CD4-positive, alpha-beta T cell treated with Interleukin-4 for 4 hours (primary cell): ENCODE measurements at places on chromosomes 7 and 10.

DNA sequence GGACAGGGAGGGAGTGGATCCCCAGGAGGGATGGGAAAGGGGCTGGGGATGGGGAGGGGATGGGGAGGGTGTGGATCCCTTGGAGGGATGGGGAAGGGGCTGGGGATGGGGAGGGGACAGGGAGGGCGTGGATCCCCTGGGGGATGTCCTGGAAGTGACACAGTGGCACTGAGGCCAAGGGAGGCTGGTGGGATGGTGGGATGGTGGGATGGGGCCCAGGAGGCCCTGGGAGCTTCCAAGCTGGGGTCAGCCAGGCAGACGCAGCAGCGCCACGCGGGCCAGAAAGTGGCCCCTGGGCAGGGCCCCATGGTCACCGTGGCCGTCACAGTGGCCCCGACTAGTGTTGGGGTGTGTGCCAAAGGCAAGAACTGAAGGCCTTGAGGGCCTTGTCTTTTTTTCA, 67.8 kb downstream of the INPP5A start:
- DNase-seq, result no peak

GRCh38 chr10:104824380-104825006, 183.4 kb downstream of the SORCS3 start:
- DNase-seq, result no peak

DNA sequence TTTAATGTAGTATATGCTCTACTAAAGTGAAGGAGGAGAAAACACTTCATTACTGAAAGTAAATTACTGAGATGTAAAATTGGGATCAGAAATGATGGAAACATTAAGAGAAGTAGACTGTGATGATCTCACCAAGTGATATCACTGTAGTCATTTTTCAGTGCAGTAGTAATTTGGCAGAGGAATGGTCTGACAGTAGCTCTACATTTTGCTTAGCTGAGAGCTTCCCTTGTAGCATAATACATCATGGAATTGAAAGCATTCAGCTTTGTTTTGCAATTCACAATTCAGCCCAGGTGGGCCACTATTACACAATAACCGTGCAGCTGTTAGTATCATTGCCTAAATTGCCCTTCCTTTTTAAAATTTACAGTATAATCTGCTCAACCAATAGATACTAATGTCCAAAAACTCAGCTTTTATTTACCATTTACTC, 19.4 kb upstream of the CABCOCO1 start:
- DNase-seq, result no peak

- DNase-seq, result no peak
Measured at GRCh38 chr7:82700741-82701140, 257.2 kb upstream of the CACNA2D1 start.

- peak; percentile 19 for DNase-seq
Measured at GRCh38 chr10:35335133-35336083, 901 bp upstream of the CCNY start.

GRCh38 chr7:102425639-102426267, 7.6 kb upstream of the ORAI2 start:
- DNase-seq, result peak; percentile 90

DNA sequence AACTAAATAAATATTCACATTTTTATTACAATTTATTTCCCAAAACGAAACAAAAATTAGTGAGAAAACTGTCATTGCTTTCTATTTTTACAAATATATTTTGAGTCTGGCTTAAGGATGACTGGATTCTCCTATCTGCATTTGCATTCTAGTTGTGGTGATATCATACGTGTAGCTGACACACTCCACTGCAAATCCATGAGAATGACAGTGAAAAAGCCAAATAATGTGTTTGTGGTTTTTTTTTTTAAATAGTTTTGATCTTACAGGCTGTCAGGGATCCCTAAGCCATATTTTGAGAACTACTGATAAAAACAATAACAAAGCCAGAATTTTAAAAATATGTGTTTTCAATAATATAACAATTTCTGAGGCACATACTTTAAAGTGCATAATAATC, 5.8 kb upstream of the STAMBPL1 start:
- no peak for DNase-seq

DNA sequence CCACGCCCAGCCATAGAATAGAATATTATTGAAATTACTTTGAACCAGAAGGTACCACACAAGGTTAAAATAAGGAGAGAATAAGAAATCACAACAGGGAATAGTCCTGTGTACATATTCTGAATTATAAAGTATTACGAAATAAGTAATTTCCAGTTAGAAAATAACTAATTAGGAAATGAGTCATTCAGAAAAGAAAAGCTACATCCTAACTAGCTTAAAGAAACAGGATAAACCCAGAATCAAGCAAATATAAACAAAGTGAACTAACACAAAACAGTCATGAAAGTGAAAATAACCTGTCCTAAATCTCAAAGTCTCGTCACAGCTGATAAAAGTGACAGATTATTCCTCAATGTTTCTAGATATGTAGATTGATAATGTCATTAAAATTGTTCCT, 74.8 kb upstream of the NEBL start:
- DNase-seq, result no peak

- DNase-seq, result no peak
Measured at GRCh38 chr7:97346349-97346748, 228.9 kb downstream of the SDHAF3 start.

GRCh38 chr7:89687211-89687610, 467.1 kb upstream of the STEAP1 start:
- DNase-seq, result no peak

DNA sequence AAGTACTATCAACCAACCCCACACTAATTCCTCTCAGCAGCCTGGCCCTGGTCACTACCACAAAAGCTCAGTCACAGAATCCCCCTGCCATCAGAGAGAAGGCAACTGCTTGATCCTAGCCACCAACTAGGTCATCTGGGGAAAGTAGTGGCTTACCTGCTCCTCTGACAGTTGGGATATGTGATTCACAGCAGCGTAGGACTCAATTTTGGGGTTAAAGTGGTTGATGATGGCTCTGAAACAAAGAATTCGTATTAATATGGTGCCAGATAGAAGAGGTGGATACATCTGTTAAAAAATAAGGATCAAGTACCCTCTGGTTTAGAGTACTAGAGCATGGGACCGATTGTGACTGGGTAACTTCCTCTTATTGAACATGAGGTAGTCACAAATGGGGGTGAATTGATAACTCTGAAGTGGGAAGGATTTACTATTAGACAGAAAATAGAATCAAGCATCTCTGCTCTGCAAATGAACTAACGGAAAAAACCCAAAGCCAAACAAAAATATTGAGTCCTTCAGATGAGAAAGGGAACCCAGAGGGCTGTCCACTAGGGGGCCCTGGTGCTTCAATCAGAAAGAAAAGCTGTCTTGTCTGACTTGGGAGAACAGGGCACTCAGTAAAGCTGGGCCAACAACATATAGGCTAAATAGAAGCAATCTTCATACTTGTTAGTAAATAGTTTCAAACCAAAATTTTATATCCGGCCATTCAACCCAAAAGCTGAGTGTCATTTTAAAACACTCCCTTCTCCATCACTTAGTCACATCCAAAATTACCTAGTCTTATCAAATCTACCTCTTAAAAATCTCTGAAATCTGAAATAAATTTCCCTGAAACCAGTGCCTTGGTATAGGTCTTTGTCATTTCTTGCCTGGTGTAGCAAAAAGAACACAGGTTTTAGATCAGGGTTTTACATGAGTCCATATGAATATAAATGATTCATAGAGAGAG, 45.9 kb upstream of the KCNIP2 start:
- DNase-seq, result peak; percentile 64

GRCh38 chr10:71436268-71437125, 39.8 kb downstream of the CDH23 start:
- no peak for DNase-seq

DNA sequence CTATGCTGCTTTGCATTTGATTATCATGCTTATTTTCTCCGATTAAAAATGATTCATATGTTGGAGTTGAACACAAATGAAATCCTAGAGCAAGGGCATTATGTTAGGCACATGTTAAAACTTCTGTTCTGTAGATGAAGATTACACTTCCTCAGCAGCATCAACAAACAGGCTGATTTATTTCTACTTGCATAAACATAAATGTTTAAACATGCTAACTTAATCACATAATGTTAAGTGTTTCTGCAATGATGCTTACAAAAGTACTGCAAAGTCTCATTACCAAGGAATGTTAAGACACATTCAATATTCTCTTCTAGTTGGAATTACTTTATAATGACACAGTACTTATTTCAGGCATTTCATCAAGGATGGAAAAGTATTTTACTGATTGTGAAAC, 770.8 kb downstream of the ANKRD7 start:
- no peak for DNase-seq

DNA sequence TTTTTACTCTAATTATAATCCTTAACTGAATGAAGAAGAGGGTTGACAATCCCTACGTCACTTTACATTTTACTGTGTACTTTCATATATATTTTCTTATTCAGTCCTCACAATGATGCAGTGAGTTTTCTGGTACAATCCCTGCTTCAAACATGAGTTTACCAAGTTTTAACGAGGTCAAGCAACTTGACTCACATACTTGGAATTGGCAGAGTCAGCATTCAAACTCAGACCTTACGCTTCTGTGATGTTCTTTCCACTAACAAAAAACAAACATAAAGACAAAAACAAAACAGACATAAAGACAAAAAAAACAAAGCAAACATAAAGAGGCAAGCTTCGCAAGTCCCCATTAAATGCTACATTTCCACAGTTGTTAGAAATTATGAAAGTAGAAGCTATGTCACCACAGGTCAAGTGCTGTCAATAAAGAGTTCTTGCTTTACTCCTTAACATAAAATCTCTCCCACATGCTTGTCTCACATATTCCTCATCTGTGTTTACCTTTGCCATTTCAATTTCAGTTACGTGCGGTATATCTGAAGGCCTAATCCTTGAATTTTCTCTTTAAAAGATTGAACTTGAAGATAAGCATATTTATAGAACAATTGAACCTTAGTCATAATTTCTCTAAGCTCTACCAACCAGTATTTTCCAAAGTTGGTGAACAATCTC, 217.3 kb downstream of the CELF2 start:
- no peak for DNase-seq

- no peak for DNase-seq
Measured at GRCh38 chr7:26657206-26657641, 207.2 kb downstream of the SKAP2 start.

DNA sequence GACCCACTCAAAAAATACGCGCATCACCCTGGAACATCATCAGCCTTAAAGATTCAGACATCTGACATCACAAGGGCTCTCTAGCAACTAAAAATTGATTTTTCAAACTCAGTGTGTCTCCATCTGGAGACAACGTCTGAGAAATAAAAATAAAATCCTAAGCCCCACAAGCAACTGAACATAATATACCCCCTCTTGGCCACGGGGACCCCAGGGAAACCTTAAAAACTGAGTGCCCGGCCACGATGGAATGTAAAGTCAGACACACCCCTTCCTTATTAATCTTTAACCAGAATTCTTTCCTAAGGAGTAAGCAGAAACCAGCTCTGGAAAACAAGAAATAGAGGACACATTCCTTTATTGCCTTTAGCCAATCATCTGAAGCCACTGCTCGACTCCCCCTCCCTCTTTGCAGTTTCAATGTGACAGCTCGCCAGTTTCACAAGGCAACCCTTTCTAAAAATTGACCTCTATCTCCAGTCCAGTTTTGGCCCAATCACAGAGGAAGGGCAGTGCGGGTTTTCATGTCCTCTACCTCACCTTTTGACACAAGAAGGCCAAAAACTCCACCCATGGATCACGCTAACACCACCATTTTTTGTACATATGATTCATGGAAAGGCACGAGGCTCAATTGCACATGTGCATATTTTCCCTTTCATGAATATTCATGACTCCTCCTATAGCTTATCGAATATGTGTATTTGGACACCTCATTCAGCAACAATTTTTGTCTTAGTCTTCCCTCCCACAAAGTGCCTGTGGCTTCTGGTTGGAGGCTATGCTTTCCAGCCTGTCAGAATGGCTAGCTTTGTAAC, 24.2 kb downstream of the IFIT3 start:
- no peak for DNase-seq

DNA sequence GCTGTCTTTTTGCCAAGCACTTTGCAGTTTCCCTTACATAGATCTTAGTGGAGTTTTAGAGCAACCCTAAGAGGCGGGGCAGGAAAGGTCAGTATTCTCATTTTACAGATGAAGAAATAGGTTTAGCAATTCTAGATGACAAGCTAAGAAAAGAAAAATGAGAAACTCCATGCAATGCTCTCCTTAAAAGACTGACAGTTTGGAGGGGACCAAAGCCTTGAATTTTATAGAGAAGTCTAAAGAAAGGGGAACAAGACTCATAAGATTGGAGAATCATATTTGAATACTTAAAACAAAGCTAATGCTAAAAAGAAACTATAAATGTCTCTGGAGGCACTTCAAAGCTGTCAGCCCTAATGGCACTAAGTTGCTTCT, 19.6 kb downstream of the CEP55 start:
- DNase-seq, result no peak

GRCh38 chr7:131147604-131148003, 180.1 kb upstream of the MKLN1 start:
- no peak for DNase-seq

GRCh38 chr7:153413540-153414287, 638.5 kb upstream of the DPP6 start:
- no peak for DNase-seq

DNA sequence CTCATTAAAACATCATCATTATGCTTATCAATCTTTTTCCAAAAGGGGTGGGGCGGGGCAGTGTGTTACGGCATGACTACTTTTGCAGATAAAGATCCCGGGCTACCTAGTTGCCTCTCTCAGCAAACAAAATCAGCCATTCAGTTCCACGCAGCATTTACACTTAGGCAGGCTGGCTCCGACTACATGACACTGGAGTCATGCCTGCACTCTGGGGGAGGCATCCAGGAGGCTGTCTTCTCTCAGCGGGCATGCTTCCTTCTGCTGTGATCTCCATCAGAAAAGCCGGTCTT, 193.9 kb upstream of the TCF7L2 start:
- DNase-seq, result no peak

DNA sequence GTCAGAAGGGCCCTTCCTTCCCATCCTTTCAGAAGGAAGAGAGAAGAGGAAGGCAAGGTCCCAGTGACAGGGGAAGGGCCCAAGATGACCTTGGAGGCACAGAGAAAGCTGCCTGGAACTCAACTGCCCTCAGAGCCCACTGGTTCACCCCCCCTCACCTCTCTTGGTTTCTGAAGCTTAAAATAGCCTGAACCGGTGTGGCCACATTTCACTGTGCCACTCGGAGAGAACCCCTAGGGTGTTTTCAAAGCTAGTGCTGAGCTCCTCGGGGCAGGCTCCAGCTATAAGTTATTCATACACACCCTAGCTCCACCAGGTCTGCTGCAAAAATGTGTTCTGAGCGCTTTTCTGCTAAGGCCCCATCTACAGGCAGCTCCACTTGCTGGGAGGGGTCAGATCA, 60.9 kb upstream of the ADRB1 start:
- no peak for DNase-seq

- DNase-seq, result no peak
Measured at GRCh38 chr7:132858760-132859159, 223.1 kb downstream of the CHCHD3 start.

- DNase-seq, result no peak
Measured at GRCh38 chr10:132065491-132066105, at the start of gene JAKMIP3. Gene JAKMIP3, plus strand, starts transcription at chr10:132065946. Its CDS starts 38,863 bp downstream, at chr10:132104809.

DNA sequence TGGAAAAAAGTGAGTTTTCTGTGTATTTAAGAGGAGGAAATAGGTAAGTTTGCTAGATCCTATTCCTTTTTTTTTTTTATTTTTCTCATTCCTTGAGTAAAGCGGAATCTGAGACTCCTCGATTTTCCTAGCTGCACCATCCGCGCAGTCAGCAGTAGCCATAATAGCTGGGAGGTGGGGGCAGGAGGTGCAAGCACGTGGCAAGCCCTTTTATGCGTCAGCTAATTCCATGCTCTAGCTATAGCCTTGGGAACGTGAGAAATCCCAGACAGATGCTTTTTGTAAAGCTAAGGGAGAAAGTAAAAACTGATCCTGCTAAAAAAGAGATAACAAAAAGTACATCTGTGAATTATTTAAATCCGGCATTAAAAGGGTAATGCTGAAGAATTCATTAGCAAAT, 33.2 kb upstream of the TPK1 start:
- no peak for DNase-seq
